ENCODE measurements at places on chromosomes 5 and 9.
A peak's percentile ranks its signal among the peaks of the same experiment; 100 is the strongest.

DNA sequence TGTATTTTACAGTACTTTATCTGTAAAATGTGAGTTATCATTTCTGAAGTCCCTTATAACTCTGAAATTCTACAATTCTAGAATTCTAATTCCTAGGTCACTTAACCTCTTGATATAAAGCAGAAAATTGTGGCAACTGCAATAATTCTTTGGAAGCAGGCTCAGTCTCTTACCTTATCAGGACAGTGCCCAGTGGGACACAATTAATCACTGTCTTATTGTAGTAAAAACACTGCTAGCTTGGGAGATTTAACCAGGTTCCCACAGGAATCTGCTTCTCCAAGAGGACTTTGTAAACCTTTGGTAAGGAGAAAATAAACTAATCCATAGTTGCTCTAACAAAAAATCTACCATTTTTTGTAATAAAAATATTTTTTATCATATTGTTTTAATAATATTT lies 18.3 kb upstream of the SPATA9 start:
- no peak for DNase-seq

GRCh38 chr5:8005416-8005815 lies 136.5 kb downstream of the MTRR start:
- DNase-seq = no peak

DNA sequence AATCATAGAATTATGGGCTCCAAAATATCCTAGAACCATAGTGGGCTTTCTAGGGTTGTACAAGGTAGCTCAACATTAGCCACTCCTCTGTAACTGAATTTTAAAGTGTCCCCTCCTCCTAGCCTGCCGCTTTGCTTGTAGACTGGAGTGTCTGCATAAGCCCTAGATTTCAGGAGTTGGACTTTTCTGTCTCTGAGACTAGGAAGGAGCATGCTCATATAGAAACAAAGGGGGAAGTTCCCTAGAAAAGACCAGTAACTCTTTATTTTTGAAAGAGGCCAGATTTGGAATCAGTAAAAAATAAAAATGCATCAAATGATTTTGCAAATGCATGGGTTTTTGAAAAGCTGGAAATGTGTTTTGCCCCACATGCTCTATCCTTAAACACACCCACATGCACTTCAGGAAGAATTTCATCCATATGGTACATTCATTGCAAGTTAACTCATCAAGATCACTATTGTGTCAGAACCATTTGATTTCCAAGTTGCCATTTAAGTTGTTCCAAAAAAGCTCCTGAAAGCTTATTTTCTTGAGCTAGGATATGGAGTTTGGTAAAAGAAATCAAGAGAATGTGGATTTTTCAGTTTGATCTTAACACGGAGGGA lies 121.0 kb upstream of the NR3C1 start:
- DNase-seq = no peak

- DNase-seq = no peak
These were observed 44.2 kb upstream of the COL15A1 start for GRCh38 chr9:98899408-98900056.

DNA sequence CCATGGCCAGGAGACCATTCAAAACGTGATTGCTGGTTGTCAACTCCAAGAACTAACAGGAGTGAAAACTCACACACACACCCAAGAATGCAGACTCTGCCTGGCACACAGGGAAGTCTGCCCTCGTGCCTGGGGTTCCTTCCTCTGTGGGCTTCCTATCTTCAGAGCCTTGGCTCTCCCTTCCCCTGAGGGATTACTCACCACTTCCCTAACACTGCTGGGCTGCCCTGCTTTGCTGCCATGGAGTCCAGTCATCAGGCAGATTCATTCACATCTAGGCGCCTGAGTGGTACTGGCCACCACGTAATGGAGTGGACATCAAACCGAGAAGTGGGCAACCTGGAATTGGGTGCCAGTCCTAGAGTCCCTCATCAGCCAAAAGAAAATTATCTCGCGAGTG lies 76.4 kb upstream of the PRSS3 start:
- peak; percentile 49 for DNase-seq

GRCh38 chr5:180548563-180548962 lies 42.7 kb downstream of the SCGB3A1 start:
- DNase-seq = no peak

GRCh38 chr9:14327036-14327435 lies 13.1 kb upstream of the NFIB start:
- DNase-seq = no peak

DNA sequence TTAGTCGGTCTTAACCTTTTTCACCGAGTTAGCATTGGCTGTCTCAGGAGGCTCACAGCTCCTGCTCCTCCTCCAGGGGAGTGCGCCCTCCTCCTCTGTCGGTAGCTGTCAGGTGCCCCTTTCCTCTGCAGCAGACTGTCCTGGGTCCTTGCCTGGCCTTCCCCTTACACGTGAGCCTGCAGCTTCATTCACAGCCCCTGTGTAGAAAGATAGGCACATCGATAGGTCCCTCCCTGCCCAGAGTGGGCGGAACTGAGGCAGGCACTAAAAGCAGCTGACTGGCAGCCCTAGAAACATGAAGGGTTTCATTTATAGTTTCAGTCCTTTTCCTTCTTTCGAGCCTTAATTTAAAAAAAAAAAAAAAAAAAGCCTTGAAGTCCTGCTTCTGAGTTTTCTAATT lies 17.2 kb downstream of the TENT4A start:
- DNase-seq = no peak

- no peak for DNase-seq
These were observed 147.8 kb downstream of the KCTD16 start for GRCh38 chr5:144318460-144318859.

- no peak for DNase-seq
These were observed 51.0 kb upstream of the FCN1 start for GRCh38 chr9:134968823-134969090.

- peak; percentile 15 for DNase-seq
These were observed at the start of gene HSDL2 for GRCh38 chr9:112380102-112380824. TSS of gene HSDL2 (plus strand) at chr9:112380108. CDS start at chr9:112380164, 56 bp downstream.

- DNase-seq = no peak
These were observed 1028.6 kb downstream of the CDH9 start for GRCh38 chr5:26009742-26010141.

GRCh38 chr5:143923634-143924266 lies 111.8 kb downstream of the HMHB1 start:
- DNase-seq = no peak

DNA sequence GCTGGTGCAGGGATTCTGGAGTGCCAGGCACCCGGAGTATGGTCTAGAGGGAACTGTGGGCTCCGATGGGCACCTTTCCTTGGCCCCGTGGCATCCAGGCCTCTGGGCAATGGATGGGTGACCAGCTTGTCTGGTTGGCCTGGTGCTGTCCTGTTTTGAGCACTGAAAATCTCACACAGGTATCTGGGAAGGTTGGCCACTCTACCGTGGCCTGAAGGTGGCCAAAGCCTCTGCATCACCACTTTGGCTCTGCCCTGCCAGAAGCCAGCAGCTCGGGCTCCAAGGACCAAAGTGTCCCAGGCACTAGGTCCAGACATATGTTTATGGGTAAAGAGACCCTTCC lies 28.8 kb downstream of the SLC6A7 start:
- no peak for DNase-seq

- no peak for DNase-seq
These were observed 328 bp downstream of the CAMSAP1 start for GRCh38 chr9:135907006-135907430.

DNA sequence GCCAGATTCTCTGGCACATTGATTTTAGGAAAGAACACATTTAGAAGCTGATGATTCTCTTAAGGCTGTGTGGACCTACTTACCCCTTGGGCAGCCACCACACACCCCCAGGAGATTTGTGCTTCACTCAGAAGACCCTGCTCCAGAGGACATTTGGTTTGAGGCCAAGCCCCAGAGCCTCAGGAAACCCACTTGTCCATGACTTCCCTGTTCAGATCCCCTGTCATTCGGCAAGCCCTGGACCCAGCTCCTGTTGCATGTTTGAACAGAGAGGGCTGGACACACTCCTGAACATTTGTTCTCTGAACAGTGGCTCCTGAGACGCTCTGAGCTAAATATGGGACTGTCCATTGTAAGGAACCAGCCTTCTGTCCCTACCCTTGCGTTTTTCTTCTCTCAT lies 82.1 kb downstream of the AMBP start:
- no peak for DNase-seq

GRCh38 chr5:142181096-142181495 lies 72.5 kb downstream of the NDFIP1 start:
- no peak for DNase-seq

GRCh38 chr5:135050244-135050767 lies 16.3 kb upstream of the PITX1 start:
- DNase-seq = no peak

DNA sequence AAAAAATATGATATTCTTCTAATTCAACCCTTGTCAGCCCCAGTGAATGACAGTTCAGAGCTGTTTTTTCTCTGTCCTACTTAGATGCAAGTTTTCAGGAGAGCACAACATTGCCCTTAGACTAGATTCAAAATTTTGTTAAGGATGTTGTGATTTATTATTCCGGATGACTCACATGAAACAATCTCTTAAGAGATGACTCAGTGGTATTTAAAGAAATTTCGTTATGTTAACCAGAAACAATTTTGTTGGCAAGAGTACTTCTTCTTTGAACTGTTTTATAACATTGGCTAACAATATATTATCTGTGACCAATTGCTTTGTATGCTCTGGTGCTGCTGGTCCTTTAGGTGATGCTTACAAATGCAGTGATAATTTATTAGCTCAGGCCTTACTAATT lies 132.0 kb downstream of the IZUMO3 start:
- DNase-seq = no peak

GRCh38 chr5:132540149-132540548 lies 3.2 kb downstream of the IL5 start:
- no peak for DNase-seq

DNA sequence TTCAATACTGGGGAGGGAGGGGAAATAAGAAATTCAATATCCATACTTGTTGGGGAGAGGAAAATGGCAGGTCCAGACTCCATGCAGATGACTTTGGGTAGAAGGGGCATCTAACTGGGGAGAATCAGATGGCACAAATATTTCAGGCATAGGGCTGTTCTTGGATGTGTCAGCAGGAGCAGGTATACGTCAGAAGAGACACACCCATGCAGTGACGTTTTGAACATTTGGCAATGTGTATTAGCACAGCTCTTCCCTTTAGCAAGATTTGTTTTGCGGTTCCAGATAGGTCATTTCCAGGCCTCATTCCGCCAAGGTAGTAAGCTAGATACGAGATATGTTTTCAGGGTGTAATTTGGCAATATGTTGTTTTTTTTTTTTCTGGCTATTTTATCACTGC lies 187.2 kb upstream of the CDH10 start:
- DNase-seq = no peak

GRCh38 chr5:69138766-69139165 lies 28.2 kb upstream of the CCNB1 start:
- no peak for DNase-seq

DNA sequence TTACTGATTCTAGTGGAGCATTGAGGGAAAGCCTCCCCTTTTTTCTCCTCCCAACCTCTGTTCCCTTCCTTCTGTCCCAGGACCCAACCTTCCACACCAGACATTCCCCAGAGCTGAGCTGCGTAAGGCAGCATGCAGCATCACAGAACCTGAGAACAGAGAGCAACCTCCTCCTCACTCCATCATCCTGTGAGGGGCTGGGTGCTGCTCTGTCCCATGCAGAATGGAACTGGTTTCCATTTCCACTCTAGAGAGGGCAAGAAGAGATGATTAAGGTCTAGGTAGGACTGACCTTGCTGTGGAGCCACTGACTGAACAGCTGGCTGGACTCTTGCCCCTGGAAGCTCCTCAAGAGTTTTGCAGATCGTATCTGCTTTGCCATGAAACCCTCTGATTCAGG lies 30.1 kb upstream of the IL7R start:
- DNase-seq = no peak

- DNase-seq = no peak
These were observed 16.8 kb downstream of the NIPAL4 start for GRCh38 chr5:157476702-157477408.

DNA sequence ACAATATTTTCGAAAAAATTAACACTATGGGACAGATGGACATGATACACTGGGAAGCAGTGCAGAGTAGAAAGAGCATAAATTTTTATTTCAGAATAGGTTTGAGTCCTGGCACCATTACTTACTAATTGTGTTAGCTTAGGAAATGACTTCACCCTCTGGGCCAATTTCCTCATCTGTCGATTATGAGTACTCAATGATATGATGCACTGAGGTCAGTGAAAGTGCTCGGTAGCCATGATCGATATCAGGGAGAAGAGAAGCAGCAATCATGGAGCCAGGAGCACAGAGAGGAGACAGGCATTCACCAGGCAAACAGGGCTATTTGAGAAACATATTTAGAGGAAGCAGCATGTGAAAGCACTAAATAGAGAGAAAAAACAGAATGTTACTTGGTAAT lies 29.4 kb downstream of the NR6A1 start:
- no peak for DNase-seq

DNA sequence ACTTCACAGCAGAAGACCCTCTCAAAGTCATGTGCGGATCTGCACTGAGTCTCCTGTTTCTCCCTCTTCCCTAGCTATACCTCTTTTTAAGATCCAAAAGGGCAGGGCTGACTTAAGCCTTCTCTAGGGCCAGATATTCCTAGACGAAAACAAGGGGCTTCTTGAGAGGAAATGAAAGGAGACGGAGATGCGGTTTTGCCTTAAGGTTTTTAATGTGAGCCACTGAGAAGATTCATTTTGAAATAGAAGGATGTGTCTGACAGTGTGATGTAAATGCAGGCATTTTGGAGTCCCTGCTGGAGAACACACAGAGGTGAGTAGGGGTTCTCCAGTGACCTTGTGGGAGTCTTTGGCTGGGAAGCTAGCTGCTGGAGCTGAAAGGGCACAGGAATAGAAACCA lies 15.6 kb upstream of the IL12B start:
- no peak for DNase-seq

DNA sequence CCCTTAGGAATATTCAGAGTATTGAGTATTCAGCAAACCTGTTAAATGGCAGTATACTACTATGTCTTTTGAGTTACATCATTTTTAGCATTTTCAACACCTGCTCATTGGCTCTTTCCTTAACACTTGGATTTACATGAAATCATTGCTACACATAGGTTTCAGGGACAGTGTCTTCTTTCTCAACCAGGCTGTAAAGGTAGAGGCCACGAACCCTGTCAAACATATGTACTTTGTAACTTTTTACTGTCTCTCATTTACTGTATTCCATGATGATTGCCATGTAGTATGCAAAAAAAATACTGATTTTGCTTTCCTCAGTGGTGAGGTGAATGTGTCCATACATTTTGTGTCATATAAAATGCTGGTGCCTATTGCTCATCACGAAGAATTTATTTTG lies 264.4 kb downstream of the SLCO4C1 start:
- DNase-seq = no peak

- no peak for DNase-seq
These were observed 21.7 kb downstream of the ITGA2 start for GRCh38 chr5:53010814-53011213.

All from CD4-positive, alpha-beta T cell treated with Interferon gamma for 1 hour (primary cell).